ENCODE measurements at places on chromosomes 5 and 9. TPM values are rescaled to one million over a fixed set of nuclear protein-coding genes. Genes with fewer than 3 reads are reported as not detected.

Gene TMEM250
- polyA plus RNA-seq = 14.9 TPM

Gene GPR21
- polyA plus RNA-seq = 0.37 TPM

Gene SLC25A2
- not detected for polyA plus RNA-seq

Gene PDCD1LG2
- polyA plus RNA-seq = 1.6 TPM

Gene PAPPA
- polyA plus RNA-seq = 0.24 TPM

Gene SPATA31E1
- not detected for polyA plus RNA-seq

Gene GPR151
- not detected for polyA plus RNA-seq

Gene TAS2R1
- not detected for polyA plus RNA-seq
